ENCODE measurements at places on chromosomes 3 and 15.

- DNase-seq = no peak
Observed at GRCh38 chr15:88426304-88426703, 40.9 kb downstream of the MRPL46 start.

DNA sequence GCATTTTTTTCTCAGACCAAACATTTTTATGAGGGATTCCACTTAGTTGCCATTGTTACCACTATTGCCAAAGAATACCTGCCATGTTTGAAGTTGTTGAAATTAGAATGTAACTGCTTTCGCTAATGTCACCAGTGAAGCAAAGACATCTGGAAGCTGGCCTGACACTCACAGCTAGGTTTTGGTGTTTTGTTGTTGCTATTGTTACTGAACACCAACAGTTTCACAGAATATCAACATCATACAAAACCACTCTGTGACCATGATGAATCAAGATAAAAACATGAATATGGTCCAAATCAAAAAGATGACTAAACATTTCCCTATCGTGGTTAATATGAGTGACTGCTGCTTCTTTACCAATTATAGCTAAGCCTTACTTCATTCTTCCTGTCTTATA is 6.9 kb upstream of the CFAP20DC start:
- DNase-seq = no peak

DNA sequence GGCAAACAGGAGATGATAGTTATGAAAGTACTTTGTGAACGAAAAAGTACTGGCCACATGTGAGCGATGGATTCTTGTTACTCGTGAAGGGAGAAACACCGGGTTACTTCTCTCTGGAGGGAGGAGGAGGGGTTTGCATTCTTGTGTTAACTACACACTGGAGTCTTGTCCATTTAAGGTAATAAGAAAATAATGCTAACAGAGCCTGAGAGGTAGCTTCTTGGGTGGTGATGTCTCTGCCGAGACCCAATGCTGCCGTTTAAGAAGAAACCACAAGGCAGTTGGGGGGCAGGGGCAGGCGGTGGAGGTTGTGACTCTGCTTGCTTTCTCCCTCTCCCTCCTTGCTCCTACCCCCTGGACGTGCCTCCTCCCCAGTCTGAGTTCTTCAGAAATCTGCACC is 100.9 kb upstream of the ROPN1 start:
- no peak for DNase-seq

DNA sequence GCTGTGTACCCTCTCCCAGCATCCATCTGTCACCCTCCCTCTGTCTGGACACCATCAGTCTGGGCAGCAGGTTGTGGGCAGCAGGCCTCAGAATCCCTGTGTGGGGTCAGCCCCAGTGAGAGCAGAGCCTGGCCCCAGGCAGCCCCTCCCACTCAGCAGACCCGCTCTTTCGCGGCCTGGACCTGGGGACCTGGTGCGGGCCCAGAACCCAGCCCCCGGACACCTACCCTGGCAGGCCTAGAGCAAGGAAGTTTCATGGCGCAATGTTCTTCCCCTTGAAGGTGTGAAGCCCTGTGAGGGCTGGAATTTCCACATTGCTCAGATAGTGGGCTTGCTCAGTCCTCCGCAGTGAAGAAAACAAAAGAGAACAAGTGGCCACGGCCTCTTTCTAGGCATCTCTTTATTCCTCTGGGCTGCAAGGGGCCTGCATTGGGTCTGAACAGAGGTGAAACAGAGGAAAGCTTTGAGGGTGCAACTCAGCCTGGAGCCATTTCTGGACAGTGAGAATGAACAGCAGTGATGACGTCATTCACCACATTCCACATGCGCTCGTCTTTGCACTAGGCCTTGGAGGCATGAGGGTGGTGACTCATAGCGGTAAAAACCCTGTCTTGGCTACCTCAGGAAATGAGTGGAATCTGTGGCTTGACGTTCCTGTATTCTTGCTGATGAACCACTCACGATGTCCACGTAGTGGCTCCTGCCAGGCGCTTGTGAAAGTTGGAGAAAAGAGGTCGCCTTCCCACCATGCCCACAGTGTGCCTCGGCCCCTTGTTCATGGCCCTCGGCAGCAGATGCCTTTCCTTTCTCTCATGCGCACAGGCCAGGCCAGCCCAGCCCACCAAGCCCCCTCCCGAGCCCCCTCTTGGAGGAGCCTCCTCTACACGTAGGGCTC is 66.1 kb downstream of the SLC30A4 start:
- peak; percentile 78 for DNase-seq

DNA sequence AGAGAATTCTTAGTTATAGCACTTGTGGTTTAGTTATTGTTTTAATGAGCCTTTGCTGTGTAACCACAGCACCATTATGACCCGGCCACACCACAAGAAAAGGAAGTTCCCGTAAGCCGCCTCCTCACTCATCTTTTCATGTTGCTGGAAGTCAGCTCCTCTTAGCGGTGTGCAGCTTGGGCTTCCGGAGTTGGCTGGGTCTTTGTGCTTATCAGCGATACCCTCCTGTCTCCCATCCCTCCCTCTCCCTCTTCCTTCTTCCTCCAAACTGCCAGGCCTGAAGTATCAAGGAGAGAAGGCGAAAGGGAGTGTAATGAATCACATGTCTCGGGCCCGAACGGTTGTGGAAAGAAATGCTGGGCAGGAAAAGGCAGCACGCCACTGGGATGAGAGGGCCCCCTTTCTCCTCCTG is 353.5 kb downstream of the MCTP2 start:
- DNase-seq = peak; percentile 96

DNA sequence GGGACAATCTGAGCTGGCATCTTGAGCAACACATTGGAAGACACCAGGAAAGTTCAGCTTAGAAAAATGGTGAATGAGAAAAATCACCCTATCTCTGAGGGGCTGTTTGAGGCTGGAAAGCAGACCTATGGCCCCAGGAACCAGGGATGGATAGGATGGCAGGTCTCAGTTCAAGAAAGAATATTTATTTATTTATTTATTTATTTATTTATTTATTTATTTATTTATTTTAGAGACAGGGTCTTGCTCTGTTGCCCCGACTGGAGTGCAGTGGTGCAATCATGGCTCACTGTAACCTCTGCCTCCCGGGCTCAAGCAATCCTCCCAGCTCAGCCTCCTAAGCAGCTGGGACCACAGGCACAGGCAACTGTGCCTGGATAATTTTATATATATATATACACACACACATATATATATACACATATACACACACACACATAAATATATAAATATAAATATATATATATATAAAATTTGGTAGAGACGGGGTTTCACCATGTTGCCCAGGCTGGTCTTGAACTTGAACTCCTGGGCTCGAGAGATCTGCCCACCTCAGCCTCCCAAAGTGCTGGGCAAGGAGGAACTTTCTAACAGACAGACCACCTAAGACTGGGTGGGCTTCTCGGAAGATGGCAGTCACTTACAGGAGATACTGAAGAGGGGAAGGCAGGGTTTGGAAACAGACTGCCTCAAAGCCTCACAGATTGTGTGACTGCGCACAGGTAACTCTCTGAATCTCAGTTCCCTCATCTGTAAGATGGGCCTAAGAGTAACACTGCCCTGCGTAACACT is 29.7 kb downstream of the CCDC13 start:
- DNase-seq = no peak

DNA sequence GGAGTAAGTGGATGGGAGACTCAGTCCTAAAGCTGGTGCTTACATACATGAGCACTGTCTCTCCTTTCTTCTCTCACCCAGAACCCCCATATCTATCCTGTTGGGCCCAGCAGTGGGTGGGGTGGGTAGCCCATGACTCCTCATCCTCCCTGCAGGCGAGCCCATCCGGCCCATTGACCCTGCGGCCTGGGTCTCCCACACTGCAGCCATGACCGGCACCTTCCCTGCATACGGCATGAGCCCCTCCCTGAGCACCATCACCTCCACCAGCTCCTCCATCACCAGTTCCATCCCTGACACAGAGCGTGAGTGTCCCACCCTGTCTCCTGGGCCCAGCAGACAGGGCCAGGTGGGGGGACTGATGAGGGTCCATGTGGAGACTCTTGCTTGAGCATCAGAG is 8.0 kb upstream of the AP2M1 start:
- no peak for DNase-seq

DNA sequence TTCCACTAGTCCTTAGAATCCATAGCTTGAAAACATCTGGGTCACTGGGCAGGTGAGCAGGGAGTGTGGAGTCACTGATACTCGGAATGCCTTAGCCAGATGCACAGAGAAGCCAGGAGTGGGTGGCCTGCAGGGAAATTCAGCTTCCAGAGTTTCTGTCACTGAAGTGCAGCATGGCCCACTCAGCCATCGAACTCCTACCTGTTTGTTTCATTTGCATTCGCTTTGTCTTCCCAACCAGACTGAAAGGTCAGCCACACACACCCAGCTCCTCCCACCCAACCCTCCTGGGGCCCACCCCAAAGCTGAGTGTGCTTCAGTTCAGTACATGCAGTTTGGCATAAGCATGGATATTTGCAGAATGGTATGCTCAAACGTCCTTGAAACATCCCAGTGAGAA is 124.5 kb upstream of the ATP10A start:
- no peak for DNase-seq

GRCh38 chr3:131658115-131658514 is 155.3 kb upstream of the MRPL3 start:
- DNase-seq = no peak

GRCh38 chr3:150594150-150594549 is 9.0 kb upstream of the SELENOT start:
- no peak for DNase-seq

DNA sequence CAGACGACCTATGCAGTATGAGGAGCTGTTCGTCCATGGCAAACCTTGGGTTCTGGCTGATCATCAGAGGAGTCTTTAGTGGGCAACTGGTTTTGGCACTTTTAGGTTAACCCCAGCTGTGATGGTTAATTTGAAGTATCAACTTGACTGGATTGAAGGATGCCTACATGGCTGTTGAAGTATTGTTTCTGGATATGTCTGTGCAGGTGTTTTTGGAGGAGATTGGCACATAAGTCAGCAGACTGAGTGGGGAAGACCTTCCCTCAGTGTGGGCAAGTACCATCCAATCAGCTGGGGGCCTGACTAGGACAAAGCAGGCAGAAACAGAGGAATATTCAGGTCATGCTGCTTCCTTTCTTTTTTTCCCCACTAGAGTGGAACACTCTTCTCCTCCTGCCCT is 284.1 kb downstream of the NFKBIZ start:
- no peak for DNase-seq

- no peak for DNase-seq
Observed at GRCh38 chr15:90261811-90262210, 3.7 kb upstream of the NGRN start.

DNA sequence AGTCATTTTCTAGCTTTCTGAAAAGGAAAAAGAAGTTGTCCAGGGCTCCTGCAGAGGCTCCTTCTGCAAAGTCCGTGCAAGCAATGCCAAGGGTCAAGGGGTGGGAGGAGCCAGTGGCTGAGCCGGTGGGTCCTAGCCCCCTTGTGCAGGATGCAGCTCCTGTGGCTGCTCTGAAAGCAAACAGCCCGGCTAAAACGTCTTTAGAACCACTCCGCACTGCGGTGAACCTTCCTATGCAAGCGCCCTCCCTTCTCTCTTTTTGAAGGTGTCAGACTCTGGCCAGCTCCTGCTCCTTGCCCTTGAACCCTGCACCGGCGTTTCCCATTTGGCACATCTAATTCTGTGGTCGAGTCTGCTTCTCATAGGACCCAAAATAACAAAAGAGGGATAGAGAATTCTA is 183.1 kb downstream of the UACA start:
- no peak for DNase-seq

- peak; percentile 26 for DNase-seq
Observed at GRCh38 chr3:153410517-153410916, 248.5 kb downstream of the RAP2B start.

DNA sequence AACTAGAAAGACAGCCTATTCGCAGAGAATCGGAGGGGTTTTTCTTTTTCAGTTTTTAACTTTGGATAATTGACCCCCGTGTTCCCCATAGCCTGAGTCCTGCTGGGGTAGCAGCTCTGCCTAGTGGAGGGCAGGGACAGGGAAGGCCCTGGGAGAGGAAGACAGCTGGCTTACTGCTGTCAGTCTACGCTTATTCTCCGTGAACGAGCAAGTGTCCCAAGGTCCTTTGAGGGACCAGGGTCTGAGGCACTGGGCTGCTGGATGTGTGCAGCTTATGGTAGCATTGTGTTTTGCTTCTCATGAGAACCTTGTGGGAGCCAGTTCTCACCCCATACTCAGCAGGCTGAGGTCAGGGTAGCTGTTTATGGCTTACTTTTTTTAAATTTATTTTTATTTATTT is 3.0 kb downstream of the LIMD1 start:
- DNase-seq = no peak

GRCh38 chr15:77631745-77632533 is 773 bp downstream of the LINGO1 start:
- DNase-seq = no peak

DNA sequence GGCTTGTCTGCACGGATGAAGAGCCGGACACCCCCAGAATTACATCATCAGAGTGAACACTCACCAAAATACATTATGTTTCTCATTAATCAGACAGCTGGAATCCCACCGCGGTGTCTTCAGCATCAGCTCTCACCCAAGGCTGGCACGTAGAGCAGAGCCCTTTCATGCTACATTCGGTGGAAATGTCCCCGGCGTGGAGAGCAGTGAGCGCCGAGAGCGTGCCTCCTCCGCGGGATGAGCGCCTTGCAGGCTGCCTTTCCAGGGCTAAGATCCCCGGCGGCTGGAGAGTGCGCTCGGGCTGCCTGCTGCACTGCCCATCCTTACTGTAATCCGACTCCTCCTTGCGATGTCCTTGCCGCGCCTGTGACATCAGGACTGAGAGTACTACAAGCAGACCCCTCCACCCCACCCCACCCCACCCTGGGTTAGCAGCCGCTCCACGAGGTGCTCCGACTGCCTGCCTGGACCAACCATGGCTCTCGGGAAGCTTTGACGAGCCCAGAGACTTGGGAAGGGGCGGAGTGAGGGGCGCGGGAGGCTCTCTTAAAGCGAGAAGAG is at the start of gene ZNF385D:
Gene ZNF385D (minus strand): TSS at position 380 of the 561 bp plus-strand sequence. CDS start 294 bp downstream, at position 86.
- DNase-seq = no peak

DNA sequence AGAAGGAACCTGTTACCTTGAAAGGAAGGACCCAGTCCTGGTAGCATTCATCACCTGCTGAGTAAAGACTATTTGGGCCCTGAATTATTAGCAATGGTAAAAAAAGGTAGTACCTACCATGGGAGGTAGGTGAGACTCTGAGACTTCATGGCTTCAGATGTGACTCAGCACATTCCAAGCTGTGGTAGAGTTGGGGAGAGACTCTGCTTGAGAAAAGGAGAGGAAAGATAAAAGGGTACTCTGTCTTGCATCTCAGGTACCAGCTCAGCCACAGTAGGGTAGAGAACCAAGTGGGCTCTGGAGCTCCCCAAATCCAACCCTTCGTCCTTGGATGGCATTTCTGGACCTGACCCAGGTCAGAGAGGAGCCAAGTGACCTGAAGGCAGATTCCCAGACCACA is 430.4 kb downstream of the TBL1XR1 start:
- DNase-seq = no peak
